Fibroblast of skin of back (primary cell): ENCODE measurements at places on chromosomes 3 and 15.

DNA sequence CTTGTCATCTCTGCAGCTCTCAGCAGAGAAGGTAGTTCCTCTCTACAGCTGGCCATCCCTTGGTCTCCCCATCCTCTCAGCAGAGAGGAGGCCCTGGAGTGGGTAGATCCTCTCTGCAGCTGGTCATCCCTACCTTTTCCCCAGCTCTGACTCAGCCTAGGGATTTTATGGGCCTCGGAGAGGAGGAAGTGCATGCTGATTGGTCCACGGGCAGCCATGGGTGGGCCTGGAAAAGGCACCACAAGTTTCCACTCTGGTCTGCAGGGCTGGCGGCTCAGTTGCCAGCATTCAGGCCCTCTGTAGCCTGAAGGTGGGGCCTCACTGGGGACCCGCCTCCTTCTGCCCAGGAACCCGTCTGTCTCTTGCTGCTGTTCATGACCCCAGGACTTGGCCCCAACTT lies 36.9 kb downstream of the NR1D2 start:
- DNase-seq: no peak

GRCh38 chr3:37509069-37509468 lies 334.7 kb upstream of the LRRFIP2 start:
- no peak for DNase-seq

GRCh38 chr3:193848547-193848946 lies 255.5 kb downstream of the OPA1 start:
- DNase-seq: no peak

DNA sequence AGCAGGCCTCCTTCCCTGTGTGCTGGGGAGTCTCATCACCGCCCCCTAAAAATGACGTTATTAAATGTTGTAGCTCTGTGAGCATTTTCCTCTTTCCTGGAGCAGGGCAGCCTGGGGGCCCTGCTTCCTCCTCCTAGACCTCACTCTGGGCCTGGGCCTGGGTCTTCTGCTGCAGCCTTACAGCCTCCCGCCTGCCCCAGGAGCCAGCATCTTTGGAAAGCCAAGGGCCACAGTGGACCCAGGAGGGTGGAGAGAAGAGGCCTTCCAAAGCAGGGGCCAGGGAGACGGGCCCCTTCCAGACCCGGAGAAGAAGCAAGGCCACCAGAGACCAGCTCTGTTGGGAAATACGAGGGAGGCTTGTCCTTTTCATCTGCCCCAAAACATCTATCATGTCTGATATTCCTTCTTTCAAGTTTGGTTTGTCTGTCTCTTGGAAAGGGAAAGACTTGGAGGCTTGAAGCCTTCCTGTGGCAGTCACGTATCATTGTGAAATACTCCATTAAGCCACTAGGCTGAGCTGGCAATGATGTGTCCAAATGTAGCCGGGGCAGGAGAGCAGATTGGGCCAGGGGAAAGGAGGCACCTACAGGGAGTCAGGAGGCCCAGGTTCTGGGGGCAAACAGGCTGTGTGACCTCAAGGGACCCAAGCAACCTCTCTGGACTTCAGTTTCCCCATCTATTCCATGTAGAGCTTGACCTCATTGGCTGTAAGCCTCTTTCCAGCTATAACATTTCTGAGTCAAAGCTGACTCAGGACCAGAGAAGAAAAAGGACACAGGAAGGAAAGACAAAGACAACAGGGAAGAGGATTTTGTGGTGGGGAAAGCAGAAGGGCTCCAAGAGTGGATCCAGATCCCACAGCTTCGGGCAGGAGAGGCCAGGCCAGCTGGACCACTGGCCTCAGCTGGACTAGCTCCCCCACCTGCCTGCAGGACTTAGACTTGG lies 31.1 kb downstream of the CYP11A1 start:
- peak; percentile 25 for DNase-seq

GRCh38 chr3:114847564-114847963 lies 299.5 kb downstream of the ZBTB20 start:
- no peak for DNase-seq

DNA sequence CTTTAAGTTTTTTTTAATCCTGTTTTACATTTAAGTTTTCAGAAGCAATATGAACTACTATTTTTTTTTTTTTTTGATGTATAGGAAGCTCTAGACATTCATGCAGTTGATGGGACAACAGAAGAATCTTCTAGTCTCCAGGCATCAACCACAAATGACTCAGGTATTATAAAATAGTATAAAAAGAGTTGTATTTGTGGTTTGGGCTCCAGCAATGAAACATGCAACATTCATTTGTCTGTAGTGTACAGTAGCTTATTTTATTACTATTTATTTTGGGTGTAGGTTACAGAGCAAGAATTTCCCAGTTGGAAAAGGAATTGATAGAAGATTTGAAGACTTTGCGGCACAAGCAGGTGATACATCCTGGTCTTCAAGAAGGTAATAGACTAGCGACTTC lies 38.6 kb downstream of the MGA start:
- DNase-seq: peak; percentile 49

DNA sequence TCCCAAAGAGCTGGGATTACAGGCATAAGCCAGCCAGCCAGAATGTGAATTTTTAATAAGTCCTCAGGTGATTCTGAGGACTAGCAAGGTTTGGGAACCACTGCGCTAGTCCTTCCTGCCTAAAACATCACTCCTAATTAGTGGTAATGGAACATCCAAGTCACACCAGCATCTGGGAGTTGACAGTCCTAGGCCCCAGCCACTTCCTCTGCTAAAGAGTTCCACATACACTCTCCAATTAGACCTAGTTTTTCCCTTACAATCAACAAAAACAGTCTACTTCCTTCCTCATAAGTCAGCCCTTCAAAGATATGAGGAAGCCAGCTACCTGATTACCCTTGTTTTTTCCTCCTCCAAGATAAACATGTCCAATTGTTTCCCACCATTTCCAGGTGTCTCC lies 78.1 kb downstream of the OXNAD1 start:
- no peak for DNase-seq

DNA sequence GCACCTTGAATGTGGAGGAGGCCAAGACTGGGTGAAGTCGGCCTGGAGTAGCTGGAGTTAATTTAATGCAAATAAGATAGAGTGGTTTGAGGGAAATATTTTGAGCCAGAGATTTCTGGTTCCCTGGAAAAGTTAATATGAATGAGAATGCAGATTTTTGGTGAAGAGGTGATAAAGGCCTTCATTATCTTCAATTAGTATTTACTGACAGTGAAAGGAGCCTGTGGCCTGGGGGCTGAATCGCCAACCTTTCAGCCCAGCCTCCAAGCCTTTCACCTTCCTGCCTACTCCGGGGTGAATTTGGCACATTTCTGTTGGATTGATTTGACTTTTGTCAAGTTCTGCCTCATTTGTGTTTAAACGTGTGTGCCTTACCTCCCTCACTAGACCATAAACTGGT lies 147.8 kb downstream of the SOX2 start:
- no peak for DNase-seq

DNA sequence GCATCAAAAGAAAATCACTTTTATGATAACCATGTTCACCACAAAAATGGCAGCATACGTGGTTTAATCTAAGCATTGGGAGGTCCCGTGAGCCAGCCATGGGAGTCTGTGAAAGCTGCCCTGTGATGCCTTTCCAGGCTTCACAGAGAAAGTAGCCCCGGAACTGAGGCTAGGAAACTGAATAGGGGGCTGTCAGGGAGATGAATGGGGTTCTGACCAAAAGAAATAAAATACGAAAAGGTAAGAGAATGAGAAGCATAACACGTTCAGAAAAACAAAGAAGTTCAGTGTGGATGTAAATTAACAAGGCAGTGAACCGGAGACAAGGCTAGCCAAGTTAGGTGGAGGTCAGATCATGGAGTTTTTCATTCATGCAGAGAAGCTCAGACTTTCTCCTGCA lies 118.9 kb downstream of the ANXA2 start:
- no peak for DNase-seq

DNA sequence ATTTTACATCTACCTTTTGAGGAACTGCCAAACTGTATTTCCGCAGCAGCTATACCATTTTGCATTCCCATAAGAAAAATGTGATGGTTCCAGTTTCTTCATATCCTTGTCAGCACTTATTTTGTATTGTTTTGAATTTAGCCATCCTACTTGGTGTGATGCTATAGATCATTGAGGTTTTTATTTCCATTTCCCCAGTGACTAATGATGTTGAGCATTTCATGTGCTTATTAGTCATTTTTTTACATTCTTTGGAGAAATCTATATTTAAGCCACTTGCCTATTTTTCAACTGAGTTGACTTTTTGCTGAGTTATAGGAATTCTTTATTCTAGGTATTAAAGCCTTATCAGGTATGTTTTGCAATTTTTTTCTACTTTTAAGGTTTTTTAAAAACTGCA lies 347.6 kb upstream of the RARB start:
- peak; percentile 73 for DNase-seq

DNA sequence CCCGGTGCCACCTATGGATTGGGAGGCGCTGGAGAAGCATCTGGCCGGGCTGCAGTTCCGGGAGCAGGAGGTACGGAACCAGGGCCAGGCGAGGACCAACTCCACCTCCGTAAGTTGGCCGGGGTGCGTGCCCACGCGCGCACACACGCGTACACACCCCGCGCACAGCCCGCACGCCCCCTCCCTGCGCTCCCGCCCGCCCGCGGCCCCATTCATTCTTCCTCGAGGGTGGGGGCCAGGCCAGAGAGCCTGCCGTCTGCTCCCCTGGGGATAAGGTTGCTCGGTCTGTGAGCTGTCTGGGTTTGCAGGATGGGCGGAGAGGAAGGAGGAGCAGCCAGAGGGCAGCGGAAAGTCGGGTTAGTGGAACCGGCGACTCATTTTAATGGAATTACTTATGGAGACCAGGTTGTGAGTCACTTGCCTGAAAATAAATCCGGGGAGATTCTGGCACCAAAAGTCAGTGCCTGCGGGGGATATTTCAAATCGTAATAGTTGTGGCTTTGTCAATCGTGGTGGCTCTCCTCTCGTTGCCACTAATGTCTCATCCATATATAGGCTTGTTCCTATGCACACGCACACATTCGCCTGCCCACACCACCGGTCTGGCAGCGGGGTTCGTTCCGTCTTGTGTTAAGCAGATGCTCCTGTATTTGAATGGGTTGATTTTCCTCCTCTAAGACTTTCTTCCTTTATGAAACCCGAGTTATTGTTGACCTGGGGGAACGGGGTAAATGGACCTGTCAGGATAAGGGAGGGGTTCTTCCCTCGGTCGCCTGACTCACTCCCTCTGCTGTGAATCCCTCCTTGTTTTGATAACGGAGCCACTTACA lies 223.4 kb upstream of the IL12A start:
- DNase-seq: peak; percentile 100

DNA sequence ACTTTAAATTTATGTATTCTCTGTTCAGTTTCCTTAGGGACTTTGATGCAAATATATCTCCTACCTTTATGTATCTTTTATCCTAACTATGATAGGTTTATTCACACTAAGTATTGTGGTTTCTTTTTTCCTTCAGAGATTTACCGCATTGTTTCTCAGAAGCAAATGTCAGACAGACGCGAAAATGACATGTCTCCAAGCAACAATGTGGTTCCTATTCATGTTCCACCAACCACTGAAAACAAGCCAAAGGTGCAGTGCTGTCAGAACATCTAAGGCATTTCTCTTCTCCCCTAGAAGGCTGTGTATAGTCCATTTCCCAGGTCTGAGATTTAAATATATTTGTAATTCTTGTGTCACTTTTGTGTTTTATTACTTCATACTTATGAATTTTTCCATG lies 18.3 kb downstream of the RAB11A start:
- DNase-seq: no peak

DNA sequence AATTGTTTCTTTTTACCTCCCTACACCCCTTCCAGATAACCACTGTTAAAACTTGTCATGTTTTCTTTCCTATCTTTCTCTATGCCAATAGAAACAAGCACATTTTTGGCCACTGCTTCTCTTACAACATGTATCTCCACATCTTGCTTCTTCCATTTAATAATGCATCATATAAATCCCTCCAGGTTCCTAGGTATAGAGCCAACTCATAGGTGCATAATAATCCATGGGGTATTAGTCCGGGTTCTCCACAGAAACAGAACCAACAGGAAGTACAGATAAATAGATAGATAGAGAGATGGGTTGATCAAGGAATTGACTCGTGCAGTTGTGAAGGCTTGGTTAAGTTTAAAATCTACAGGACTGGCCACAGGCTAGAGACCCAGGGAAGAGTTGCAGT lies 41.5 kb upstream of the PSMD6 start:
- DNase-seq: no peak

DNA sequence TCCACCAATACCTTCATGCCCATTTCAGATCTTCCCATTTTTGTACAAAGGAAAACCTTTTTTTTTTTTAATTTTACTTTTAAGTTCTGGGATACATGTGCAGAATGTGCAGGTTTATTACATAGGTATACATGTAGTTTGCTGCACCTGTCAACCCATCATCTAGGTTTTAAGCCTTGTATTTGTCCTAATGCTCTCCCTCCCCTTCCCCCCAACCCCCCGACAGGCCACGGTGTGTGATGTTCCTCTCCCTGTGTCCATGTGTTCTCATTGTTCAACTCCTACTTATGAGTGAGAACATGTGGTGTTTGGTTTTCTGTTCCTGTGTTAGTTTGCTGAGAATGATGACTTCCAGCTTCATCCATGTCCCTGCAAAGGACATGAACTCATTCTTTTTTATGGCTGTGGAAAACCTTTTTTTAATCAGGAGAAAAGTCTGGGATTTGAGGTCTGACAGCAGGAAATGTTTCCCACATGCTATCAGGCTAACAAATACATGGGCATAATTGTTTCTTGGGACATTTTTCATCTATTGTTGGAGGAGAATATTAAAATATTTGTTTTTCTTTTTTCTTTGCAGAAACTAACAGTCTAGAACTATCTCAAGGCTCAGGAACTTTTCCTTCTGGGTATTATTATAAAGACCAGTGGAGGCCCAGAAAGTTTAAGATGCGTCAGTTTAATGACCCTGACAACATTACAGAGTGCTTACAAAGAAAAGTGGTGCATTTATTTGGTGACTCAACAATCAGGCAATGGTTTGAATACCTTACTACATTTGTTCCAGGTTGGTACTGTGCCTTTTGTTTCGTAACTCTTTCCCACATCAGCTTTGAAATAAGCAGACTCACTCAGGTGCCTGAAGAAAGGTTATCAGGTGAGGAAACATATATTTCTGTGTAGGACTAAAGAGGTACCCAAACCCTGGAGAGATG lies 32.8 kb upstream of the NFKBIZ start:
- DNase-seq: peak; percentile 13

DNA sequence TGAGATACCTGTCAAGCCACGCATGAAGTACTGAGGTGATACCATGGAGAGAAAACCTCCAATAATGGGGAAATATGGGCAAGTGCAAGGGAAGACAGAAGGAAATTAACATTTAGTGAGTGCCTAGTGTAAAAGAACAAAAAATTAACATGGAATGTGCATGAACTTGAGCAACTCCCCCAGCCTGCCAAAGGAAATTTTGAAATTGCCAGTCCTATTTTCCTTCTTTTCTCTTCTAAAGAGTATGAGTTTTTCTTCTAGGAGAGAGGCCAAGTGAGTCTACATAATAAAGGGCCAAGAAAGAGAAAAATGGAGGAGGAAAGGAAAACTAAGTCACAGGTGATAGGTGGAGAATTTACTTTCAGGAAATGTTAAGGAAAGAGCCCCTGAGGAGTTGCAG lies 602.4 kb upstream of the MDFIC2 start:
- DNase-seq: no peak
